ENCODE measurements at places on chromosomes 7 and 10. TPM values are rescaled to one million over a fixed set of nuclear protein-coding genes. Genes with fewer than 3 reads are reported as not detected.

The COL13A1 gene
- total RNA-seq, result not detected

The CCL24 gene
- total RNA-seq, result not detected

The NEURL1 gene
- total RNA-seq, result 2.3 TPM

The RAB18 gene
- total RNA-seq, result 81.2 TPM

The LIPN gene
- total RNA-seq, result not detected

The LRRC4 gene
- total RNA-seq, result not detected

The CREB5 gene
- total RNA-seq, result not detected

The ELMO1 gene
- 127 TPM for total RNA-seq

The CLRN3 gene
- total RNA-seq, result not detected

The NPC1L1 gene
- not detected for total RNA-seq

The PANK1 gene
- 3.8 TPM for total RNA-seq

The TEX47 gene
- not detected for total RNA-seq

The ZNF239 gene
- 1.4 TPM for total RNA-seq

The ZNF783 gene
- 18.7 TPM for total RNA-seq

The SERPINE1 gene
- not detected for total RNA-seq

The PKD1L1 gene
- 0.07 TPM for total RNA-seq

The GIMAP1 gene
- 27.2 TPM for total RNA-seq

The PDE1C gene
- not detected for total RNA-seq

The CPVL gene
- total RNA-seq, result 0.27 TPM

The PRPS1L1 gene
- total RNA-seq, result not detected

The FAM53B gene
- total RNA-seq, result 35.0 TPM

The FEZF1 gene
- not detected for total RNA-seq

The APBB1IP gene
- total RNA-seq, result 59.3 TPM

The FAM20C gene
- 0.10 TPM for total RNA-seq

The SLC29A4 gene
- 0.12 TPM for total RNA-seq

The SCIN gene
- total RNA-seq, result 0.02 TPM

The NKX1-2 gene
- not detected for total RNA-seq

The ANKRD2 gene
- not detected for total RNA-seq

The BAMBI gene
- total RNA-seq, result not detected

The IGF2BP3 gene
- 2.2 TPM for total RNA-seq

The CYP2C8 gene
- total RNA-seq, result 0.22 TPM

The BRAT1 gene
- total RNA-seq, result 36.4 TPM

The CNTNAP2 gene
- not detected for total RNA-seq

The NPFFR1 gene
- not detected for total RNA-seq

The CYP2E1 gene
- 1.0 TPM for total RNA-seq

The C10orf53 gene
- not detected for total RNA-seq

The CDHR1 gene
- 0.07 TPM for total RNA-seq

The DLD gene
- total RNA-seq, result 77.9 TPM

All from T-helper 1 cell treated with Interleukin-12 subunit alpha and Interleukin-12 subunit beta and Interleukin-4 antibody, amounts not matched to agents 30 ng/mL and 1 ng/mL, for 36 hours (primary cell).